ENCODE measurements at places on chromosomes 16 and 17.

DNA sequence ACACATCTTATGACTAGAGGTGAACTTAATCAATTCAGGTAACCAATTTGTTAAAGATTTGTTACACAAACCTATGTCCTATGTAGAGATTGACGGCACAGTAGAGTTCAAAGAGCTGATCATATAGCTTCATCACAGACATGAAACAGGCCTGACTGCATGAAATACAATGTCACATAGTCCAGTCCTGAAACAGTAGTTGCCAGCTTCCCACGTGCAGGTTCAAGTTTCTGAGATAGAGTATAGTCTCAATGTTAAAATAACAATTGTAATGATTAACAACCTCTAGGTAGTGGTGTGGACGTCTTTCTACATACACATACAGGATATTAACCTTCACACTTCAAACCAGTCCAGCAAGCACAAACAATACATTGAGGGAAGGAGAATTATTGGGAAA lies 640.7 kb upstream of the SOX9 start:
- DNase-seq: no peak

DNA sequence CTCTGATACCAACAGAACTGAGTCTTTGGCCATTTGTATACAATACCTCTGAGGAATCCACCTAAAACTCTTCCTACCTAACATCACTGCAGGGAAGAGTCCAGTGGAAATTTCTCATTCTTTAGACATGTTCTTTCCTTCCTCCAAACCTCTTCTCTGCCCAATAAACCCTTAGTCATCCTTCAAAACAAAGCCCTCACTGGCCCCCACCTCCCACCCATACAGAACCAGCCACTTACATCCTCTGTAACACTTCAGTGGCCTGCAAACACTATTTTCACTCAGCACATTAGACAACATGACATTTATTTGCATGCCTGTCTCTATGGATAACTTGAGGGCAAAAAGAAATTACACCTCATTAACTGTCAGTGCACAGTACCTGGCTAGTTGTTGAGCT lies 200.3 kb upstream of the NOG start:
- DNase-seq: no peak

- peak; percentile 13 for DNase-seq
These were observed 651 bp downstream of the SHMT1 start for GRCh38 chr17:18362698-18363100.

DNA sequence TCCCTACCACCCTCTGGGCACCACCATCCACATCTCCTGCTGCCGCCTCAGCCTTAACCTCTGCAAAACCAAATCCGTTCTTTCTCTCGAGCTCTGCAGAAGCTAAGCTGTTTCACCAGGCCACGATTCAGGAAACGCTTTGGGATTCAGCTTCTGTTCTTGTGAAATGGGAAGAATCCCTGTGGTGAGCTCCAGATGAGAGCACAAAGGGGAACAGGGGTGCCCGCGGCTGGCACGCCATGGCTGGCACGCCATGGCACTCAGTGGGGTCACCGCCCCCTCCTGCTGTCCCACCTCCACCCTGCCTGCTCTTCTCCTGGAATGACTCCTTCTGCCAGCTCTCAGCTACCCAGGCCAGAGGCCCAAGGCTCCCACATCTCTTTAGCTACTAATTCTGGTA lies 5.7 kb downstream of the QPRT start:
- DNase-seq: no peak

- no peak for DNase-seq
These were observed 213.4 kb downstream of the CYB561 start for GRCh38 chr17:63232565-63233310.

DNA sequence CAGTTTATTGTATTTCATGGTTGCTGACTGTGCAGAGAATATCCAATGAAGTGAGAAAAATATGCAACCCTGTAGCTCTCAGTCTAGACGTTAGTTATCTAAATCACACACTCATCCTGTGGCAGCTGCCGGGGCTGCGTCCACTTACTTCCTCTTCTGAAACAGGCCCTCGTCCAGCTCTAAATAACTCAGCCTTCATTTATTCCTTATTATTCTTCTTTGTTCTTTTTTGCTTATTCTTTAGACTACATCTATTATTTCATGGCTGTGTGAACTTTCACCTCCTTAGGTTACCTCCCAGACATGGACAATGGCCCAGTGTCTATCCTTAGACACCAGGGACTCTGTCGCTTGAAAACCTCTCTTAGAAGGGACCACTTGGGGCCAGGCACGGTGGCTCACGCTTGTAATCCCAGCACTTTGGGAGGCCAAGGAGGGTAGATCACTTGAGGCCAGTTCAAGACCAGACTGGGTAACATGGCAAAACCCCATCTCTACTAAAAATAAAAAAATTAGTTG lies 3.4 kb upstream of the THUMPD1 start:
- no peak for DNase-seq

DNA sequence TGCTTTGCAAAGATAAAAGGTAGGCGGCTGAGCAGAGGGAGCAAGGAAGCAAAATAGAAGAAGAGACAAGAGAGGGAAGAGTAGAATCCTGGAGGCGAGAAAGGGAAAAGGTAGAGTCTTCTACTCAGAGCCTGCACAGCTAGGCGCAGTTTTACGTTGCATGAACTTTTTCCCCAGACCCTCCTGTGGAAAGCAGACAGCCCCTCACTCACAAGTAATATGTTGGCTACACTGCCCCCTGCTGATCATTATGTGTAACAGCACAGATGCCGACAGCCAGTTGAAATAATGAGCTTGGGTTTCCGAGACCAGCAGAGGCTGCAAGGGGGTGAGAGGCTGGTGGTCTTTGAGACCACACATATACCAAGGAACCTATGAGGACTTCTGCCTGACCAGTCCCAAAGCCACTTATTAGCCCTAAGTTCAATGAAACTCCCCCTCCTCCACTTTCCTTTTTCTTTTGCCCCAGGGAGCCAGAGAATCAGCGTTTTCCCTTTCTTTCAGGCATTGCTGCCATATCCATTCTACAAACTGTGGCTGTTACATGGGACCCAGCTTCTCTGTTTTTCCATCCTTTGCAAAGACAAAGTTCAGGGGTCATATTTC lies 22.5 kb upstream of the CMTR2 start:
- no peak for DNase-seq

- no peak for DNase-seq
These were observed 801 bp downstream of the VPS35 start for GRCh38 chr16:46688101-46688653.

DNA sequence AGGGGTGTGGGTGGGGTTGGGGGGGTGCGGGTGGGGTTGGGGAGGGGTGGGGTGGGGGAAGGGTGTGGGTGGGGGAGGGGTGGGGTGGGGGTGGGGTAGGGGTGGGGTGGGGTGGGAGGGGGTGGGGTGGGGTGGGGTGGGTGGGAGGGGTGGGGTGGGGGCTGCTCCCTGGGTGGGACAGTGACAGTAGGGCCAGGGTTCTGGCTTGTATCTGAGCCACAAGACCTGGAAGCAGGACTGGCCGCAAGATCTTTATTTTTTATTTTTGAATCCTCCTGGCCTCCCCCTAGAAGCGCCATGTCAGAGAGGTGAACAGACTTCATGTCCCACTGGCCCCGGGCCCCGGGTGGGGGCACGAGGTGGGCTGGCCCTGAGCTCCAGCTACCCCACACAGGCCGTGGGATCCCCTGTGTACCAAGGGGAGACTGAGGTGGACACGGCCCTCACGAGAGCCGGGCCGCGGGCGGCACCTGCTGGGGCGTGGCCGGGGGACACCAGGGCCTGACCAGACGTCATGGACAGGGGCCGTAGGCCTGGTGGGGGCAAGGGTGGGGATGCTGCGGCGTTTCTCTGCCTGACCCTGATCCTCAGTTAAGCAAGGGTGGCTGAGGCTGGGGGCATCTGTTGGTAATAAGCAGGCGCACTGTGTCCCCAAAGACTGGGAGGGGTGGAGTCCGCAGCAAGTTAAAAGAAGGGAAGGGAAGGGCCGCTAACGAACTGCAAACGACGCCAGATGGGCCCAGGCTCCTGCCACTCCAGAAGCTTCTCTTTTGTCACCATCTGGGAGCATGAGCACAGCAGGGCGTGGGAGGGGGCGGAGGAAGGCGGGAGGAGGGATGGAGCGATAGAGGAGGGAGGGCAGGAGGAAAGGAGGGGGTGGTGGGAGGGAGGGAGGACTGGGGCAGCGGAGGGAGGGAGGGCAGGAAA lies 22.3 kb upstream of the PABPN1L start:
- DNase-seq: no peak

DNA sequence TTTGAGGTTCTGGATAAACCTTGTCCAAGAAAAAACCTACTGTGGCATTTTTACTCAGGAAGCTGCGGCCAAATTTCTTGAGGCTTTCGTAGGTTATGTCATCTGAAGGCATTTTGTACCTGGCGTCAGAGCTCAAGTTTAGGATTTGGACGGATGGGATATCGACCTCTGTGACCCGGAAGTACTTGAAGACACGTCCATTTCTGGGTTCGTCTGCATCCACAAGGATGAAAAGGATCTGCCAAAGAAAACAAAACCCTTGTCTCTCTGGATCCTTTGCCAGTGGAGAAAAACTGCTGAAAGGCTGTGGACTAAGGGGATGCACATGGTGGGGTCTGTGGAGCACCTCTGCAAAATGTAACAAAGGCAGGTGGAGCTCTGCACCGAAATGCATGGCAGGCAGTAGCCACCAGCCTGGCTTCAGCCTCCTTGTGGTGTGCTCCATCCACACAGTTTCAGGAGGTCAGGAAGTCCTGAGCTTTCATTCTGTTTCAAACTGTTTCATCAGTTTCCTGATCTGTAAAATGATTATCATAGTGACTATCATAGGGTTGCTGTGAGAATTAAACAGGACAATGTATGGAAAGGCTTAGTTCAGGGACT lies 17.0 kb upstream of the UMOD start:
- DNase-seq: no peak

- no peak for DNase-seq
These were observed 6.7 kb downstream of the MPP3 start for GRCh38 chr17:43826206-43826605.

DNA sequence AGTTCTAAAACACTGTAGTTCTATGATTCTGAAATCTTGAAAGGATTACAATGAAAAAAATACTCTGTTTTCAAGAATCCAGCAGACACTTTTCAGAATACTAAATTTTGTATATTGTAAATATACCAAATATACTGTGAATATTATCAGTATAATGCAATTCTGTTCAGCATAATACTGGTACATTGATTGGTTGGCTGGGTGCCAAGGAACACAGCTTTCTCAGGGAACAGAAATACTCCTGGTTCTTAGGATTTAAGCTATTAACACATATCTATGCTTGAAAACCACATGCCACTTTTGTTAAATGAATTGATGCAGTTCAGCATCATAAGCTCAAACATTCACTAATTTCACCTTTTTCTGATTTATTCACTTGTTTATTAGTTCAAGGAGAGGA lies 2.5 kb upstream of the GINS3 start:
- DNase-seq: no peak

- DNase-seq: no peak
These were observed 41.2 kb upstream of the HAS3 start for GRCh38 chr16:69064124-69064763.

DNA sequence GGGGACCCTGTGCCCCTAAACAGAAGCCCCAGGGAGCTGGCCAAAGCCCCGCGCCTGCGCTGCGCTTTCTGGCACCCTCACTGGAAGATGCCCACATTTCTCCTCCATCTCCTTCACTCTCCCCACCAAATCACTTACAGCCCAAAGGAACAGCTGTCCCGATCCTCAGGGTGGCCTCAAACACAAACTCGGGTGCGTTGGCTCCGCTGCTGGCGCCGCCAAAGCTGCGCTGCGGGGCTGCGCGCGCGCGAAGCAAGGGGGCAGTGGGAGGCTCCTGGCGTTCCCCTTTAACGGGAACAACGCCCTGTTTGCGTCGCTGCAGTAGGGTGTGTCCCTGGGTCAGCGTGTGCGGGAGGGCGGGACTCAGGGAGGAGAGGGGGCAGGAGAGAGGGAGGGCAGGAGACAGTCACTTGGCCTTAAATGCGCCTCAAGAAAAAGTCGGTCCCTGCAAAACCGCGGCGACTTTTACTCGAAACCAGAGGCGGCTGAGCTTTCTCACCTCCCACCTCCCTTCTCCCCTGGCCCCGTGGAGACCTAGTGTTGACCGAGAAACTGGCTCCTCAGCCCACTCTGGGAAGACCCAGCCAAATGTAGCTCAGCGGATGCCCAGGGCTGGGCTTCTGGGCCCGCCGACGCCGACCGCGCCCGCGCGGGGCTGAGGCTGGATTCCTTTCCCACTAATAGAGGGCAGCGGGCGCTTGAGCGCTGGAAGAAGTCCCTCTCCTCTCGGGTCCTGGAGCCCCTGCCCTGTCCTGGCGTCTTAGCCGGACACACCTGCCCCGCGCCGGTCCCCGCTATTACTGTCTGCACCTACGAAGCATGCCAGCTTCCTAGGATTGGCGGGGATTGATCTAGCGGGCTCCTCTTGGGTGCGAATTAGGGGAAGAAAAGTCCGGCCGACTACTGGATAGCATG lies 2.6 kb downstream of the PMP22 start:
- DNase-seq: no peak

DNA sequence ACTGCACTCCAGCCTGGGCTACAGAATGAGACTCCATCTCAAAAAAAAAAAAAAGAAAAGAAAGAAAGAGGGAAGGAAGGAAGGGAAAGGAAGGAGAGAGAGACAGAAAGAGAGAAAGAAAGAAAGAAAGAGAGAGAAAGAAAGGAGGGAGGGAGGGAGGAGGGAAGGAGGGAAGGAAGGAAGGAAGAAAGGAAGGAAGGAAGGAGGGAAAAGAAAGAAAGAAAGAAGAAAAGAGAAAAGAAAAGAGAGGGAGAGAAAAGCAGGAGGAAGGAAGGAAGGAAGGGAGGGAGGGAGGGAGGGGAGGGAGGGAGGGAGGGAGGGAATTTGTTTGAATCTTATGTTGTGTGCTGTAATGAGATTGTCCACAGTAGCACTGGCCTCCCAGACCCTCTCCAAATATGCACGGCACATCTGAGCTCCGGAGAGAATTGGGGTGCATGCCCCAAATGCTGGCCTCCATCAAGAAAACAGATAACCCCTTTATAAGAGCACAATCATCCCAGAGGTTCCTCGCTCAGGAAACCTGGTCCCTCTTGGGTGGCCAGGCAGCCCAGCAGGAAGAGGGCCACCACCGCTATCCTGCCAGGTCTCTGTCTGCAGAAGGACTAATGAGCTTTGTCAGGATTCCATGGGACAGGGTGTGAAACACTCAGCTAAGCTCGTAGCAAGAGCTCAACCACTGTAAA lies 8.8 kb upstream of the EIF1 start:
- no peak for DNase-seq

GRCh38 chr16:53219795-53220454 lies 165.1 kb downstream of the CHD9 start:
- no peak for DNase-seq

GRCh38 chr17:21027031-21027430 lies 15.8 kb downstream of the USP22 start:
- no peak for DNase-seq

GRCh38 chr17:17054636-17055035 lies 12.4 kb downstream of the MPRIP start:
- no peak for DNase-seq

DNA sequence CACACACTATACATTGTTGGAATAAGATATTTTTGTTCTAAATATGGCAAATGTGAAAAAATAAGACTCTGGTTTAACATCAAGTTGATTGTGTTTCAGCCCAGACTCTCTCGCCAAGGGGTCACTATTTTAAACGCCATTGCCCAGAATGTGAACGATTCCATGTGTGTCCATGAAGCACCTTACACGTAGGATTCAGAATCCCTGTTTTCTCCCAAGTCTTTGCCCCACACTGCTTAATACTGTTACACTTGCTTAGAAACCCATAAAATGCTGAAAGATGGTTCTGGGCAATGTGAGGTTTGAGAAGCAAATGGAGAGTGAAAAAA lies 7.7 kb downstream of the HS3ST3B1 start:
- DNase-seq: no peak

Measured in astrocyte of the cerebellum (primary cell).